ENCODE measurements at places on chromosomes 1 and 21.

DNA sequence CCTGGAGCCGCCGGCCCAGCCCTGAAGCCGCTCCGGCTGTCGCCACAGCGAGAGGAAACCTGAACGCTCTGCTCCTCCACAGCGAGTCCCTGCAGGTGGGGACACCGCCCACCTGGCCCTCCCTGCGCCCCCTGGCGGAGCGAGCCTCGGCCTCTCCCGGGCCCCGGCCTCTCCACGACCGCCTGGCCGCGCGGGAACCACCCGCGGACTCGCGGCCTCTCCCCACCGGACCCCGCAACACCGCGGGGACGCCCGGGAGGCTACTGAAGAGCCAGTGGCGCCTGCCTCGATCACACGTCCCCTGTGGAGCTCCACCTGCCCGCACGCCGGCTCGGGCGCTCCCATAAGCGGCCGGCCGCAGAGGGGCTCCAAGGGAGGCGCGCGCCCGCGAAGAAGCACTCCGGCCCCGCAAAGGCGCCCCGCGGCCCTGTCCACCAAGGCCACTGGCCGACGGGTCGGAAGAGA lies 109.6 kb downstream of the KCNN3 start:
- DNase-seq = no peak

DNA sequence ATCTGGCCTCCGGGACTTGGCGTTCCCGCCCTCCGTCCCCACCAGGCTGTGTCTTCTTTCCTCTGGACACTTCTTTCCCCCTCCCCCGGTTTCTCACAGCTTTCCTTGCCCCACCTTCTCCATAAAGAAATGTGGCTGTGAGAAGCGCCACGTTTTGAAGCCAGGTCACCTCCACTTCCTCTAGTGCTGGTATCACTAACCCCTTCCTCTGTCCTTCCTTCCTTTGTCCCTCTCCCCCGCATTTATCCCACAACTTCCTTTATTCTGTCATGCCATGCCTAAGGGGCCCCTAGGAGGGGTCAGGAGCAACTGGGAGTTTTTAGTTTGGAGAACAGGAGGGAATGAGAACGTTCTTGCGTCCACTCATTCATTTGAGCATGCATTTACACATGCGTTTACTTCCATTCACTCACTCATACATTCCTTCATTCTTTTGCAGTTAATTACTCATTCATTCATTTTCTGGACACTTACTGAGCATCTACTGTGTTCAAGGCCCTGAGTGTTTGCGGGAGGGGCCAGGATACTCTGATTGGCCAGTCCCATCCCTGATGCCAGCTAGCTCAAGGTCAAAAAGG lies 5.0 kb upstream of the ACOT11 start:
- DNase-seq = no peak

GRCh38 chr1:153583976-153584375 lies 18.3 kb upstream of the S100A2 start:
- no peak for DNase-seq

- no peak for DNase-seq
These were observed 223.3 kb downstream of the GPATCH2 start for GRCh38 chr1:217407534-217408001.

DNA sequence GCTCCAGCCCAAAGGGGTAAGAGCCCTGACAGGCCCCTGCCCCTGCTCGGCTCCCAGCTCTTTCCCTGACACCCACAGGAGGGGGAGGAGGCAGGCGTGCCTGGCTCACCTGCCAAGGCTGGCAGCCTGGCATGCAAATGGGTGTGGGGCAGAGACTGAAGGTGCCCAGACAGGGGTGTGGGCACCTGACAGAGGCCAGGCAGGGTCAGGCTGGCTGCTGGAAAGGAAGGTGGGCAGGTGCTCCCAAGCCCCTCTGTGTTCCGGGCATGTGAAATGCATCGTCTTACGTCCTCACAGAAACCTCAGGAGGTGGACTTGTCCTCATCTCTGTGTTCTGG lies 19.4 kb upstream of the CASZ1 start:
- no peak for DNase-seq

- DNase-seq = no peak
These were observed 252.0 kb downstream of the RHOU start for GRCh38 chr1:228987286-228987685.

- no peak for DNase-seq
These were observed 1.9 kb downstream of the KRTAP10-5 start for GRCh38 chr21:44578371-44579055.

GRCh38 chr1:214842856-214843255 lies 239.7 kb upstream of the KCNK2 start:
- no peak for DNase-seq
